K562 (cell line): ENCODE measurements at places on chromosomes 12 and 14. TPM values are rescaled to one million over a fixed set of nuclear protein-coding genes. Genes with fewer than 3 reads are reported as not detected.

GRCh38 chr12:40208707-40209446, 15.9 kb upstream of the LRRK2 start:
- no peak for DNase-seq
- H3K27me3 ChIP-seq, result no peaks in the 10 kb centered on the region

GRCh38 chr12:113057565-113058485, 1.3 kb downstream of the DTX1 start:
- no peaks in the 10 kb centered on the region for H3K4me1 ChIP-seq
- no peaks in the 10 kb centered on the region for H3K36me3 ChIP-seq
- H3K27ac ChIP-seq, result no peak overlapping the region

GRCh38 chr14:70538087-70538486, 3.3 kb upstream of the ADAM20 start:
- no peak overlapping the region for H3K4me3 ChIP-seq
- H3K27ac ChIP-seq, result no peak overlapping the region
- no peak for DNase-seq
- H3K36me3 ChIP-seq, result no peaks in the 10 kb centered on the region

GRCh38 chr12:25020621-25021243, 71.8 kb upstream of the BCAT1 start:
- H3K27me3 ChIP-seq, result peaks cover 9% of the 10 kb centered on the region
- H3K27ac ChIP-seq, result no peak overlapping the region
- no peaks in the 10 kb centered on the region for H3K36me3 ChIP-seq
- H3K4me1 ChIP-seq, result no peaks in the 10 kb centered on the region

DNA sequence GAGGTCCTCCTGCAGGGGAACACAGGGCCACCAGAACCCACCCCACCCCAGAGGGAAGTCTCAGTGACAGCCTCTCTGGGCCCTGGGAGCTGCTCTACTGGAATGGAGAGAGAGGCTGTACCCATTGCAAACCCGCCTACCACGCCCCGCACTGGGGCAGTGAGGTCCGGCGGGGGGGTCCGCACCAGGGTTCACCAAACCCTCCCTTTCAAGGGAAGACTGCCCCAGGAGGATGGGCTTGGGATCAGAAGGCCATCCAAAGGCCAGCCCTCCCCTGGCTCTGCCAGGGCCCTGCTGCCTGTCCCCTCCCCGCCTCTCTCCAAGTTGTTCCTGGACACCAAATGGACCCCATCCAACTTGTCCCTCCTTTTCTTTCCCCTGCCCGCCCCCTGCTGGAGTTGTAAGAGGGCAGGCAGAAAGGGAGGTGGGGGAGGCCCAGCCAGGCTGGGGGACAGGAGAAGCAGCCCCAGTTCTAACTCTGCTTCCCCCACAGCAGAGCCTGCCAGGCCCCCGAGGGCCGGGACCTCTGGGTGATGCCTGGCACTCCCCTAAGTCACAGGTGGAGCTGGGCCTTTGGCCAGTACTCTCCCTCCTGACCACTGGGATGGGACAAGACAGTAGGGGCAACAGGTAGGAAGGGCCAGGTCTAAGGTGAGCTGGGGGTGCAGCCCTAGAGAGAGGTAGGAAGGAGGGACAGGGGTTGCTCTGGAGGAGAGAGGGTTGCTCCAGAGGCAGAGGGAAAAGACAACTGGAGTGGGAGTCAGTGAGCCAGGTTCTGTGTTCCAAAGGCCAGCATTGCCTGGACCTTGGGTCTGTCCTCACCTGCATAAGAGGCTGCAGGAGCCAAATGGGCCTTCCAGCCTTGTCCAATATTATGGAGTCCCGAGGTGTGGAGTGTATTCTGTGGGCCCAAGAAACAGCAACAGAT, 3.2 kb upstream of the DIO3 start:
- DNase-seq, result peak; percentile 17
- no peaks in the 10 kb centered on the region for H3K4me1 ChIP-seq
- H3K27me3 ChIP-seq, result no peaks in the 10 kb centered on the region; the same call in 2 of the 3 replicates
- H3K27ac ChIP-seq, result no peak overlapping the region

DNA sequence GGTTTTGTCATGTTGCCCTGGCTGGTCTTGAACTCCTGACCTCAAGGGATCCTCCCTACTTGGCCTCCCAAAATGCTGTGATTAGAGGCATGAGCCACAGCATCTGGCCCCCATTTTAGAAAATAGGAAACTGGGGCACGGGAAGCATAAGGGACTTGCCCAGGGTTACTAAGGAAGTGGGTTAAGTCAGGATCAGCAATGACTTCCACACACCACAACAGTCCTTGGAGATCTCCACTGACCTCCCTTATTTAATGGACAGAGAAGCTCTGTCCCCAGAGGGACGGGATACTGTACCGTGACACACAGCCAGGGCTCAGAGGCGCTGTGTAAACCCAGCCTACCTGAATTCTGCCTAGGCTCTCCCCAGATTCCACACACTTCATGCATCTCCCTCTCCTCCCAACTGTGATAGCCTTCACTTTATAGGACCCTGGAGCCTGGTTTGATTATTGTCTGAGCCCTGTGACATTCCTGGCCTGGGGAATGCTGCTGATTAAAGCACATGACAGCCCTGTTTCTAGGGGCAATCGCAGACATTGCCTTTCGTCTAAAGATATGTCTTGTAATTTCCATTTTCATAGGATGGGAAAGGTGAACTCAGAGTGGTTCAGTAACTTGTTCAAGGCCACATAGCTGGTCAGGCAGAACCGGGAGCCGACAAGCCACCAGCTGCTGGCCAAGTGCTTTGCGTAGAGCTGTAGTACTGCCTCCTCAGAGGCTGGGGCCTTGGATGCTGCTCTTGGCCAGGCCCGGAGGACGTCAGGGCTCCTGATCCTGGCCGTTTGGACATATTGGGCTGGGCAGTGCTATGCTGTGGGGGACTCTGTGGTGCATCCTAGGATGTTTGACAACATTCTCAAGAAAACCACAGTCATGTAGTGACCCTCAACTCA, 20.8 kb downstream of the SERPINA1 start:
- no peaks in the 10 kb centered on the region for H3K4me1 ChIP-seq
- no peak overlapping the region for H3K27ac ChIP-seq
- no peak overlapping the region for H3K4me3 ChIP-seq
- H3K27me3 ChIP-seq, result peaks cover 3% of the 10 kb centered on the region

DNA sequence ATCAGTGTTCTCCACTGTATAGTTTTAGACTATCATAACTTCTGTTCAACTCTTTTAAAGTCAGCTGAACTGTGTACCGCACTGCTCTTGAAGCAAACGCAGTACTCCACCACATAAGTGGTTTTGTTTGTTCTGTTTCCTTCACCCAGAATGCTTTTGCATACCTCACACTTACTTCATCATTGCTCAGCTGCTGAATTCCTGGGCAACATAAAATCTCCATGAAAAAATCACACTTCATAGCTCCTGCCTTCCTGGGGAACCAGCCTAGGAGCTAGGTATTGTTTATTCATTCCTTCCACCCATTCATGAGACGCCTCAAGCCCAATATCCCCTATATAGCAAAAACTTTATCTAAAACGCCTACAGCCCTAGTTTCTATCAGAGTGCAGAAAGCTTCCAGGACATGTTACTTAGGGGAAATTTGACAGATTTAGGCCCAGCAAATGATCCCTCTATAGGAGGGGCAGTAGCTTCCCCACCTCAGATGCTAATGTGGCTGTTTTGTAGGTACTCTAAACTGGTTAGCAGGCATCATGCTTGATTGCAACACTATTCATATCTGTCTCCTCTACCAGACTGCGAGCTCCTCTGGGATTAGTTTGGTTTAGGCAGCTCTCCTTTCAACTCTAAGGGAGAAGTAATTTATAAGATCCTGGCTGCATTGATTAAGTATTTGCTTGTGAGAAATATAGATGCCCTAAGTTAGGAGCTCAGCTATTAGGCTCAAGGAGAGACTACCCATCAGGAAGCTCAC, 44.5 kb downstream of the LRRC9 start:
- no peak for DNase-seq
- no peaks in the 10 kb centered on the region for H3K4me1 ChIP-seq
- no peaks in the 10 kb centered on the region for H3K36me3 ChIP-seq
- no peak overlapping the region for H3K4me3 ChIP-seq

DNA sequence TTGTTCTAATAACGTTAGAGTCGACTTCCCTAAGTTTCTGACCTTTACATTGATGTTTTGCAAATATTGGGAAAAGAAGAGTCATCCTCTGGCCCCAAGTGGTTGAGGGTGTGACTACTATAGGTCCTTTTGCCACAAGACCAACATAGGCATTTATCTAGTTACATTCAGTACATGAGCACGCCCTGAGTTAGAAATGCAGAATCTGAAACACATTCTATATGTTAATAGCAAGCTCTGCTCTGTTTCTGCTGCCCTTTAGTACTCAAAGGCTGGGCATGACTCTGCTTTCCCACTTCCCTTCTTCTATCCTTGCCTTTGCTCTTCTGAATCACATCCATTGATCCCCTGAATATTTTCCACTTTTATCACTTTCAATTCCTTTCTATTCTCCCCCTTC, 115.1 kb upstream of the PTPRB start:
- no peaks in the 10 kb centered on the region for H3K27me3 ChIP-seq
- H3K4me3 ChIP-seq, result peak overlapping the region; percentile 3; the same call in 1 of the 2 replicates
- no peak for DNase-seq
- H3K27ac ChIP-seq, result no peak overlapping the region
- no peaks in the 10 kb centered on the region for H3K36me3 ChIP-seq

GRCh38 chr14:71163050-71163841, 256.0 kb downstream of the PCNX1 start:
- no peak overlapping the region for H3K4me3 ChIP-seq
- H3K4me1 ChIP-seq, result no peaks in the 10 kb centered on the region; the same call in 2 of the 3 replicates
- DNase-seq, result no peak

The SDR9C7 gene
- not detected in 2 replicates for total RNA-seq

The STAT6 gene
- total RNA-seq, result 32.7 and 38.4 TPM in 2 replicates
